Esophagus squamous epithelium (tissue), 5 donors: ENCODE measurements at places on chromosomes 6 and 20.

DNA sequence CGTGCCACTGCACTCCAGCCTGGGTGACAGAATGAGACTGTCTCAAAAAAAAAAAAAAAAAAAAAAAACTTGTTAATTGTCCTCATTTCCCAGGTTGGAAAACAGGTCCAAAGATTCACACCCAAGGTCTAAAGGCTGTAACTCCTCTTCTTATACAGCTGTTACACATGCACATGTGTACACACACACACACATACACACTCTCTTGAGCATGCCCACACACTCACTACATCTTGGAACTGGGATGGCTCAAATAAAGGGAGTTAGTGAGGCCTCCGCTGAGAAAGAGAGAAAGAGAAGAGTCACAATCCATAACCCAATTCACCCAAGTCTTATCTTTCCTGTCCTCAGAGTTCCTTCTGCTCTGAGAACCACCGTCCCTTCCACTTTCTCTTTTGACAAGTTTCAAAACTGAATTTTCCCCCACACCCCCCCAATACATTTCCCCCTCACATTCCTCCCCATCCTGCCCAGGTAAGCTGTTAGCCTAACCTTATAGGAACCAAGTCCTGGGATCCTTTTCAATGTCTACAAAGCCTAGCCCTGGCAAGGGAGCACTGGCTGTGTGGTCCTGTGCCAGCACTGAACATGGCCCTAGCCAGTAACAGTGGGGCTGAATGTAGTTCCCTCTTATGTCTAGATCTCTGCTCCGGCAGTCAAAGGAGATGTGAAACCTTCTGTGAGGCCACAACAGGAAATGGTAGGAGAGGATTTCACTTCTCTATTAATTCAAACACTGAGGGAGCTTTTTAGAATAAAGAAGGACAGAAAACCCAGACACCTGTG, 3.2 kb upstream of the HLA-DMB start:
- no peak for DNase-seq

GRCh38 chr6:137224799-137225198, 5.6 kb upstream of the IFNGR1 start:
- no peak for DNase-seq

DNA sequence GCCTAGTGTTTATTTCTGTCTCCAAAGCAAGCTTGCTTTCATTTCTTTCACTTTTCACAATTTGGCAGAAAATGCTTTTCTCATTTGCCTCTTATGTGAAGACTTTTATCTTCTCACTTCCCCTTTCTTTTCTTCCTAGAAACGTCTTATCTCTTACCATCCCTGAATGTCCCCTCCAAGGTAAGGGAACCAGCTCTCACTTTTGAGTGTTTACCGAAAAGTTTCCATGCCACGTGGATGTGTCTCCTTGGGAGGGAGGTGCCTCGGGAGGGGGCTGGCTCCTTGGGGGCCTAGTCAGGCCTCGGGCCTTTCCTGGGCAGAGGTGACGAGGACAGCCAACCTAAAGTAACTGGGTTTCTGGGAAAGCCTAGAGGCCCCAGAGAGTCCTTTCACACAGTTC, 127.4 kb downstream of the CD24 start:
- DNase-seq: no peak

DNA sequence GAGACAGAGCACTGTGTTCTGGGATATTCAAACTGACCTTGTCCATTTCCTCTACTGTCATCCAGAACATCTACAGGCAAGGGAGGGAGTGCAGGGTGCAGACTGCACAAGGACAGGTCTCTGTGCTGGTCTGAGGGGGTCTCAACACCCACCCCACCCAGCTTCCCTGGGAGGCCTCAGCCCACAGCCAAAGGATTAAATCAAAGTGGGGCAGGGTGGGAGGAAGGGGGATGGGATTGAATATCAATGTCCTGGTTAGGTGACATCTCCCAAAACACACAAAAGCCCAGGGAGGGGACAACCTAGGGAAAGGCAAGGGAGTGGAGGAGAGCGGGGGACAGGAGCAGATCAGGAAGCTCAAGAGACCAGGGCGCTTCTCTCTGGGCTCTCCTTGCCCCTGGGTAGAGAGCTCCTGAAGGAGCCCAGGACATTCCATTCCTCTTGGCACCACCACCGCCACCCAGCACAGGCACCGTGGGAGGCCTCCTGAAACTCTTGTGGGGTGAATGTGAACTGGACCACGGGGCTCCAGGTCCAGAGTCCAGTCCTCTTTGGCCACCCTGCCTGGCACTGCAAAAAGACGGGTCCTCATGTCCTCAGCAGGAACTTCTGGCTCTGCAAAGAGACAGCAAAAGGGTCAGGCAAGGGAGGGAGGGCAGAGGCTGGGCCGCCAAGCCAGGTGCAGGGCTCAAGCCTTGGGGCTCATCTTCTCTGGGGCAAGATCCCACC, 73.9 kb downstream of the JPH2 start:
- DNase-seq: no peak

DNA sequence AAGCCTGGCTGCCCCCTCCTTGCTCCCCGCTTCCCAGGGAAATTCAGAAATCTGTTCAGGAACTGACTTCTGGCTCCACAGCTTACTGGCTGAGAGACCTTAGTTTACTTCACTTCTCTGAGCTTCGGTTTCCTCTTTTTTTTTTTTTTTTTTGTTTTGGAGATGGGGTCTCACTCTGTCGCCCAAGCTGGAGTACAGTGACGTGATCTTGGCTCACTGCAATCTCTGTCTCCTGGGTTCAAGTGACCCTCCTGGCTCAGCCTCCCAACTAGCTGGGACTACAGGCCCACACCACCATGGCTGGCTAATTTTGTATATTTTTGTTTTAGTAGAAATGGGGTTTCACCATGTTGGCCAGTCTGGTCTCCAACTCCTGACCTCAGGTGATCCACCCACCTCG, 14.9 kb downstream of the PTK7 start:
- DNase-seq: no peak

GRCh38 chr6:112015725-112016124, 38.2 kb upstream of the CCN6 start:
- DNase-seq: no peak

DNA sequence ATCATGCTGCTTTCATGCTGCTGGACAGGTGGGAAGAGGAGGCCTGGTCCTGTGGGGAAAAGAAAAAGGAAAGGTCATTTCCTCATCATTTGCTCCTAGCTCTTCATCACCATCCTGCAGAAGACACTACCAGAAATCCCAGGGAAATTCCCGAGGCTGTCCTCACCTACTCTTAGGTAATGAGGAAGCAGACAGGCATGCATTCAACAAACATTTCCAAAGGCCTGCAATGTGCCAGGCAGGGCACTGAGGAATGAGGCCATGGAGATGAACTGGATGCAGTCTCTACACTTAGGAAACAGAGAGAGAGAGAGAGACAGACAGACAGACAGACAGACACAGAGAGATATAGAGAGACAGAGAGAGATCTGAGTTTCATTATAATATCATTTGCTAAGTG, 83.0 kb upstream of the MRPS10 start:
- no peak for DNase-seq

DNA sequence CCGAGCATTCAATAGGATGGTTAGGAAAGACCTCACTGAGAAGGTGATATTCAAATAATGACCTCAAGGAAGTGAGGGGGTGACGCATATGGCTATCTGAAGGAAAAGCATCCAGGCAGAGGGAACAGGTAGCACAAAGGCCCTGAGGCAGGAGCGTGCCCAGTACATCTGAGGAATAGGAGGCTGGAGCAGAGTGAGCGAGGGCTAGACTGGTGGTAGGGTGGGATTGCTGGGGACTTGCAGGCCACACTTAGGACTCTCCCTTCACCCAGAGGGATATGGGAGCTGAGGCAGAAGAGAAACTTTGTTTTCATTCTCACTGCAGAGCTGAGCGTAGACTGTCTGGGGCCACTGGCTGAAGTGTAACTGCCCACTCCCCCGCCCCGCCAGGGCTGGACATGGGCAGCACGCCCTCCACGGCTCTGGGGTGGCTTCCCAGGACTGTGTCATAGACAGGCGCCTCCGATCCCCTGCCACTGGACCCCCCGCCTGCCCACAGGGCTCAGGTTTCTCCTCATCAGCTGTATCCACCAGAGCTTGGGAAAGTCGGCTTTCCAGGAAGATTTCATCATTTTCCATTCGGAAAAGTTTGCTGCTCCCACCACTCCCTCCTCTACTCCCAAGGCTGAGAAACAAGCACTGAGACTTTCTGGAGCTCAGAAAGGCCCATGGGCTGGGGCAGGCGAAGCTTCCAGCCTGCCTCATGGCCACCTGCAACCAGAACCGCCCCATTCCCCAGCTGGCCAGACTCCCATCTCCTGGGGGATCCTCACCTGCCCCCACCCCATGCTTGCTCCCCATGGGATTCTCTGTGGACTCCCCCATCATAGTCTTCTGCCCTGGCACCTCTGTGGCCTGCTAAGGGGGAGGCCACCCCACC, 142.6 kb downstream of the MRPL14 start:
- no peak for DNase-seq

- DNase-seq: no peak
Measured at GRCh38 chr20:20551409-20551808, 161.0 kb downstream of the RALGAPA2 start.

GRCh38 chr6:9761220-9761619, 653.7 kb downstream of the TFAP2A start:
- no peak for DNase-seq

DNA sequence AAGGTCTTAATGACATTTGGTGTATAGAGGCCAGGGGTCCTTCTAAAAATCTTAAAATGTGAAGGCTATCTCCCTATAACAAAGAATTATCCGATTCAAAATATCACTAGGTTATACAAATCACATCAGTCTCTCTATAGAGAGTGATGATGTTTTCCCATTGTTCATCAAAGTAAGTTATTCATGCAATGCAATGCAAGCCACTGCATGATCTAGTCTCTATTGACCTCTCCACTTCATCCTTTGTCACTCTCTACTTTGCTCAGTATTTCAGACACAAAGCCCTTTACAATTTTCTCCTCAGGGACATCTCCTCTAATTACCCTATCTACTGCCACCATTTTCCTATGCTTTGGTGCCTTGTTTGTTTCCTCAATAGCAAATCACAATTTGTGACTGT, 628.0 kb downstream of the HTR1B start:
- DNase-seq: no peak

GRCh38 chr6:148945301-148946021, 198.6 kb downstream of the UST start:
- no peak for DNase-seq

DNA sequence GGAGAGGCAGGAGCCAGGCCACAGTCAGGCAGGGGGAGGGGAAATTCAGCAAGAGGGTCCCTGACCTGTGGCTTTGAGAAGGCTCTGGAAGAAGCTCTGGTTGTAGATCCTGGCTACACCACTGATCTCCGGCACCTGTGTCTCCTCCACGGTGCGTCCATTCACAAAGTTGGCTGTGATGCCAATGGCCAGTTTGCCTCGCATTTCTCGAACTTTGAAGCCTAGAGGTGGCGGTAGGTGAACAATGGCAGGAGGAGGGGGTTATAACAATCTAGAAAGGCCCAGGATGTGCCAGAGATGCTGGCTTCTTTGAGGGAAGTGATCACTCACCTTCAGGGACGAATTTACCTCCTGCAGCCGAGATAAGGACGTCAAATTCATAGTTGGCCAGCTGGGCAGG, 3.4 kb downstream of the MICAL1 start:
- DNase-seq: no peak

DNA sequence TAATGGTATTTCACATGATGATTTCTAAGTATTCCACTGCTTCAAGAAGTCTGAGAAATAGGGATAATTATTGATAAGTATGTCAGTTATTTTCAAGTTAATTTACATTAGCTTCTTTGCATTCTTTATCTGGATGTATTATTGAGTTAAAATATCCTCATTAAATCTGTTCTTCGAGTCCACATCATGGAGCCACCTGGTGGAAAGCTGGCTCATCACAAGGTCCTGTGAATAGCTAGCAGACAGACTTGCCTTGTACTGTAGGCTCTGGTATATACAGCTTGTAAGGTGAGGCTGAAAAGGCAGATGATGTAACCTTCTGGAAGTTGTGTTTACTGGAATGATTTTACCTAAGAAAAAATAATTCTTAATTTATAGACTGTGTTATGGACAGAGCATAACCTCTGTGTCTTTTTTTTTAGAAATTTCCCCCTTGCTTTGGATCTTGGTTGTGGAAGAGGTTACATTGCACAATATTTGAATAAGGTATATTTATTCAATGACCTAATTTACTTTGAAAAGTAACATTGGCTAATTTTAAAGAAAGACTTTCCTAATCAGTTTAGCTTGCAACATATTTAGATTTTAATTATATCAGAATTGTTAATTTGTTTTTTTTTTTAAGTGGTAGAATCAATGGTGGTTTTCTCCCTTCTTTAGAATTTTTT, 3.5 kb downstream of the NDUFAF5 start:
- no peak for DNase-seq
